ENCODE measurements at places on chromosomes 6 and 20.

GRCh38 chr6:133948472-133948871 lies 4.6 kb upstream of the TBPL1 start:
- no peak for DNase-seq

DNA sequence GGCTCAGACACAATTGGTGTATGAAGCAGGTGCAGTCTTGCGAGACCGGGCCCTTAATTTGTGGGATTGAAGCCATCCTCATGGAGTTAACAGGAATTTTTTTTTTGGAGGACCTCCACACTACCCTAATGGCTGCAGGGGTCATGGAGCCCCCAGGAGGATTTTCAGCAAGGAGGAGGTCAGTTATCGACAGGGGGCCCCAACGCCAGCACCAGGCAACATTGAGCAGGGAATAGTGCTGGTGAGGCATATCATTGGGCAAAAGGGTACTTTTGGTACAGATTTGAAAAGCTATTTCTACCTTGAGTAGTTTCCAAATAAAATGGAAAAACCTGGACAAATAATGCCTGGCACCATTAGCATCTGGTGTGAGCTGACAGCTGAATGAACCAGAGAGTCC lies 6.7 kb downstream of the FAM50B start:
- DNase-seq: no peak

GRCh38 chr20:16455324-16455723 lies 117.9 kb downstream of the KIF16B start:
- DNase-seq: no peak

DNA sequence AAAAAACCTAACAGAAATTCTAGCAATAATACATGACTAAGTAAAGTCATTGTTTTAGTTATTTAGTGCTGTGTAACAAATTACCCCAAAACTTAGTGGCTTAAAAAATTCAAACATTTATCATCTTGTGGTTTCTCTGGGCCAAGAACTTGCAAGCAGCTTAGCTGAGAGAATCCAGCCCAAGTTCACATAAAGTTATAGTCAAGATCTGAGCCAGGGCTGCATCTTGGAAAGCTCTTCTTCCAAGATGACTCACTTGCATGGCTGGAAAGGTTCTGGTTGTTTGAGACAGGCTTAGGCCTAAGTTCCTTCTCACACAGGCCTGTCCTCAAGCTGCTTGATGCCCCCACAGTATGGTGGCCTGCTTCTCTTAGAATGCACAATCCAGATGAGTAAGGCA lies 217.8 kb upstream of the TSHZ2 start:
- no peak for DNase-seq

DNA sequence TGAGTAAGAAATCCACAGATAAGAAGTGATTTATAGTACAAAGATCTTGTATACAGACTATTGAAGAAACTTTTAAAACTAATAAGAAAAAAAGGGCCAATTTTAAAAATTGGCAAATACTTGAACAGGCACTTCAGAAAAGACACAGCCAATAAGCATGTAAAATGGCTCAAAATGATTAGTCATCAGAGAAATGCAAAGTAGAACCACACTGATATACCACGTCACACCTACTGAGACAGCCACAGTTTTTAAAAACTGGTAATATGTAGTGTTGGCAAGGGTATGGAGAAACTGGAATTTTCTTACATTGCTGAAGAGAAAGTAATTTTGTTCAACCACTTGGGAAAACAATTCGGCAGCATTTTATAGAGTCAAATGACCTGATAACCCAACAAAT lies 488.9 kb upstream of the HTR1E start:
- DNase-seq: no peak

- no peak for DNase-seq
Observed at GRCh38 chr6:2616811-2617210, 133.9 kb downstream of the MYLK4 start.

DNA sequence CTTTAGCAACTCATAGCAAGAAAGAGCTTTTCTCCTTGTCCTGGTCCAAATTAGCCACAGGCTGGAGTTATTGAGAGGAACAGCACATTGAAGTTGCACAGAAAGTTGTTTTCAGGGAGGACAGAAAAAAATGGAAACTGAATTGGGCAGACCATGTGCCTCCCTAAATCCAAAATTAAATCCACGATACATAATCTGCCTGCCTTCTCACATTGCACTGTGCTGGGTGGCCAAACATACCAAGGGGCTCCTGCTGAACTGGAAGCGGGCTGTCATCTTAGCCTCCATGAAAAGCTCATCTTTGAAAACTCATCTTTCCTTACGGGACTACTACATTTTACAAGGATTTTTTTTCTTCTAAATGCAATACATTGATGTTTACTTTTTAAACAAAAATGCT lies 59.9 kb downstream of the TNFAIP3 start:
- DNase-seq: no peak

DNA sequence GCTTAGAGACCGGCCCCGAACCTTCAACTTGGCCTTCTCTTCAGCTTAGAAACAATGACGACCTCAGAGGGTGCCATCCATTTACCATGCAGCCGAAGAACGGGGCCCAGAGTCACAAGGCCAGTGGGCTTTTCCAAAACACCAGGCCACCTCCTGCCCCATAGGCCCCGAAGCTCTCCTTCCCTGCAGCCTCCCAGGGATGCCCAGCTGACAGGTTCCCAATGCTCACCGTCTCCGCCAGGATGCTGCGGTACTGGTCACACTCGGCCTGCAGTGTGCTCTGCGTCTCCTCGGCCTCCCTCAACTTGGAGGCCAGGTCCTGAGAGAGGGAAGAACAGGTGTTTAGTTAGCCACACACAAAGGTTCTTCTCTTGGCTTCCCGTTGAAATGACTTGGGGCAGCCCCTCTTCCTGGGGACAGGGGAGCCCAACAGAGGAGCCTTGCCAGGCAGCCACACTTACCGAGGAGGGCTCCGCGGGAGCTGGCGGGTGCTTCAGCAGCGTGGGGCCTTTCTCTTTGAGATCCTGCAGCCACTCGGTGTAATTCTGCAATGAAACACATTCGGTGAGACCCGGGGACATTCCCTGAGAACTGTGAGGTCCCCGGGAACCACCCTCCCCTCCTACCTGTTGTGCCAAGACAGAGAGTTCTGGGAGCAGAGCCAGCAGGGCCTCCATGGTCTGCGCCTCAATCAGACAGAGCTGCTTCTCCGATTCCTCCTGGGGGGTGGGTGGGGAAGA lies 51.5 kb downstream of the DSTN start:
- DNase-seq: no peak

DNA sequence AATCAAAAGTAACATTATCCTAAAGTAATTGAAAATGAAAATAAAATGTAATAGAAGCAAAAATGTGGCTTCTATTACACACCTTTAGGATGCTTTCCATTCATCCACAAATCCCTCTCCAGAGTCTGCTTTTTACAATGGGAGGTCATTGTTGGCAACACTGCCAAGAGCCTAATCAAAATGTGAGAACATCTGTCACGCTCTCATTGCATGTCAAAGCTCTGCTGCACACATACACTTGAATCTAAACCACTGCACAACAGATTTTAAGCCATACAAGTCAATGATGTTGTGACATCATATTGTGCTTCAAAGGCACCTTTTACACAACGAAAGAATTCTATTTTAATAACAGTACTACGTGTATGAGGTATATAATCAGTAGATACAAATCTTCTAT lies 82.1 kb downstream of the PREP start:
- DNase-seq: no peak

- no peak for DNase-seq
Observed at GRCh38 chr20:59787538-59787890, 145.9 kb downstream of the SYCP2 start.

- peak; percentile 93 for DNase-seq
Observed at GRCh38 chr6:12233693-12234571, 56.2 kb upstream of the EDN1 start.

Data from kidney glomerular epithelial cell (primary cell).